Dorsolateral prefrontal cortex (tissue), 122 donors: ENCODE measurements at places on chromosomes 11 and 22.

DNA sequence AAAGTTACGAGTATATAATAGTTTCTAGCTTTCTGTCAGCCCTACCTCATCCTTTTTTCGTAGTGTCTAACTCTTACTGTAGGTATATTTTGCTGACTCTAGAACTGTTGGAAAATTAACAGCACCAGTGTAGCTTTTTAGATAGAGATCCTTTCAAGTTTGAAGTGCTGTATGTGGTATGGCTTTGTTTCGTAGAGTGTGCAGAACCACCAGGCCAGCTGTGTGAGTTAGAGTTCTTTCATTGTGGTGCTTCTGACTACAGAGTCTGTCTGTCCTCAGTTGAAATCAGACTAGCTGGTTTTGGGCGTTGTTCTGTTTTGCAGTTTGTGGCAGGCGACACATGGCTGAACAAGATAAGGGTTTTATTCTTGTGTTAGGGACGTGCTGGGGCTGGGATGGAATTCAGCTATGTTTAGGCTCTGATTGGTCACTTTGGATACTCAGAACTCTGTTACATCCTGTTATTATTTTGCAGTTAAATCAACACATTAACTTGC lies 3.2 kb downstream of the ARHGEF12 start:
- DNase-seq, result no peak

GRCh38 chr11:11569936-11570491 lies 51.8 kb downstream of the GALNT18 start:
- peak; percentile 53 for DNase-seq

DNA sequence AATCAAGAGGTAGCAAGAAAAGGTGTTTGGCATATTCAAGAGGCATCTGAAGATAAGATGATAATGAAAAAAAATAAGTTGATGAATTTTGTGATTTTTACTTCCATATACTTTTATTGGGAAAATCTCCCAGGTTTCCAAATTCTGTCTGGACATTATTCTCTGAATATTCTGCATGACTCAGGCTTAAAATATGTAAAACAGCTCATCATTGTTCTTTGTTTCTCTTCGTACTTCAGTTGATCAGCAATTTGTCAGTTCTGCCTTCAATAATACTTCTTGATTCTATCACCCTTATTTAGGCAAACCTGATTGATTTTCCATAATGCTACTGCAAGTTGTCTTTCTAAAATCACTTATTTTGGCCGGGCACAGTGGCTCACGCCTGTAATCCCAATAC lies 30.2 kb downstream of the GTF2H1 start:
- DNase-seq, result no peak

- peak; percentile 46 for DNase-seq
Observed at GRCh38 chr22:20117633-20118299, 740 bp upstream of the TRMT2A start.

DNA sequence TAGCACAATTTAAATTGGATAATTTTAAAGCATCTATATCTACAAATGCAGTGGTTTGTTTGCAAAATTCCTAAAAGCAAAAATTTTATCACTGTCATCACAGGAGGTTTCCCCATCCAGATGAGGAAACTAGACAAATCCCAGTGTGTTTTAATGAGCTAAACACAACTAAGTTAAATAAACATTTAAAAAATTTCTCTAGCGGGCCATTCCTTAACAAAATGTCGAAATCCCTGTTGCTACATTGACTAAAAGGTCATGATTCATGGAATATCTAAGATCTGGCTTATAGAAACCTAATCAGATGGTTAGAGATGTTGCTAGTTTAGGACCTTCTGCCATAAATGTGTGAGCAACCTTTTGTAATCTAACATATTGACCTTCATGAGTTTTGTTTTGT lies 107.3 kb upstream of the BDNF start:
- DNase-seq, result no peak

GRCh38 chr11:82458761-82459160 lies 274.9 kb downstream of the FAM181B start:
- DNase-seq, result no peak

DNA sequence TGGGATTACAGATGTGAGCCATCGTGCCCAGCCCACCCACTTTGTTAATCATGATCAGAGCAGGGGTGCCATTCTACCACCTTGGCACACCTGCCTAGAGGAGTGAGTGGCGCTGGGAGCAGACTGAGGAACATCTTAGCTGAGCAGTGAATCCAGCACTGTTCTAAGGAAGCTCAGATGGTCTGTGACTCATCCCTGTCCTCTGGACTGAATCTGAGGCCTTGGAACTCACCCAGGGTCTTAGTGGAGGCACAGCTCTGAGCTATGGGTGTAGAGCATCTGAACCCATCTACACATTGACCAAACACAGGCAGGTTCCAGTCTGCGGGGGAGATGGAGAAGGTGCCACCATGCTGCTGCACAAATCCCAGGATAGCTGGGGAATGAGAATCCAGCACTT lies 14.9 kb downstream of the PGAP2 start:
- DNase-seq, result no peak

GRCh38 chr11:119396835-119397234 lies 15.3 kb upstream of the USP2 start:
- no peak for DNase-seq

DNA sequence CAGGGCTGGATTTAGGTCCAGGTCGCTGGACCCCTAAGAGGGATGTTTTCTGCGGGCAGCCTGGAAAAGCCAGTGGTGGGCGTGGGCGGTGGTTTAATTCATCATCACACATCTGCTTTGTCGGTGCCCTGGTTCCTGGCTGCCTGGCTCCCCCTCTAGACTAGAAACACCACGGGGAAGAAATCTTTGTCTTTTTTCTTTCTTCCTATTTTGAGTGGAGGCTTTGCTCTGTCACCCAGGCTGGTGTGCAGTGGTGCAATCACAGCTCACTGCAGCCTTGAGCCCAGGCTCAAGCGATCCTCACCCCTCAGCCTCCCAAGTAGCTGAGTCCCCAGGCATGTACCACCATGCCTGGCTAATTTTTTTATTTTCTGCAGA lies 86.6 kb upstream of the LINC01488 start:
- no peak for DNase-seq

- no peak for DNase-seq
Observed at GRCh38 chr11:100638648-100639047, 48.4 kb upstream of the ARHGAP42 start.

DNA sequence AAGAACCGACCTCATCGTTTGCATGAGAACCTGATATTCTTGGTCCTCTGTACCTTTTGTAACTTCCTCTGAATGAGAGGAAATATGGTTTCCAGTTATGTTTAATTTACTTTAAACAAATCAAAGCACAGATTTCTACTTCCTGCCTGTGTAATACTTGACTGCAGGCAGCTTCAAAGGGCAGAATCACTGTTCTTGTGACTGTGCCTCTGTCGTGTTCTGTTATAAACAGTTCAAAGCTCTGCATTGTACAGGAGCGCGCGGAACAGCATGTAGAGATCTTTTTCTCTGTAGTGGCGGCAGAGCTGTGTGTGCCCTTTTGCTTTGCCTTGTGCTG lies 73.2 kb upstream of the CLDN5 start:
- DNase-seq, result no peak

GRCh38 chr11:84476581-84476980 lies 1150.6 kb downstream of the DLG2 start:
- DNase-seq, result no peak

GRCh38 chr11:62501432-62501891 lies 45.1 kb downstream of the AHNAK start:
- DNase-seq, result peak; percentile 87

DNA sequence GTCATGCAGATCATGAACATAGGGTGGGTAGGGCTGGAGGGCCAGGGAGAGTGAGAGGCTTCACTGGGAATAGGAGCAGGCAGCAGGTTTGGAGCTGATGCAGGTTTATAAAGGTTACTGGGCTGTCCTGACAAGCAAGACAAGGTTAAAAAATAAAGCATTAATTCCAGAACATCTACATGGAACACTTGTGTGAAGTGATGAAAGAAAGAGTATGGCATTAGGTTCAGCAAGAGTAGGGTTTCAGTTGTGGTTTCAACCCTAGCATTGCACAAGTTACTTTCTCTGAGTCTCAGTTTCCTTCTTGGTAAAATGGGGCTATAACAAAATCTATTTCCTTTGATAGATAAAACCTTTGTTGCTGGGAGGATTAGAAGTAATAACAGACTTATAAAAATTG lies 114.6 kb upstream of the SESN3 start:
- DNase-seq, result no peak

- DNase-seq, result no peak
Observed at GRCh38 chr22:37626144-37626543, 13.3 kb upstream of the SH3BP1 start.

GRCh38 chr22:37462436-37462835 lies 23.7 kb downstream of the MFNG start:
- DNase-seq, result no peak

- no peak for DNase-seq
Observed at GRCh38 chr11:10655227-10655626, 38.3 kb downstream of the IRAG1 start.

- DNase-seq, result no peak
Observed at GRCh38 chr11:1949922-1950321, 2.8 kb downstream of the MRPL23 start.

DNA sequence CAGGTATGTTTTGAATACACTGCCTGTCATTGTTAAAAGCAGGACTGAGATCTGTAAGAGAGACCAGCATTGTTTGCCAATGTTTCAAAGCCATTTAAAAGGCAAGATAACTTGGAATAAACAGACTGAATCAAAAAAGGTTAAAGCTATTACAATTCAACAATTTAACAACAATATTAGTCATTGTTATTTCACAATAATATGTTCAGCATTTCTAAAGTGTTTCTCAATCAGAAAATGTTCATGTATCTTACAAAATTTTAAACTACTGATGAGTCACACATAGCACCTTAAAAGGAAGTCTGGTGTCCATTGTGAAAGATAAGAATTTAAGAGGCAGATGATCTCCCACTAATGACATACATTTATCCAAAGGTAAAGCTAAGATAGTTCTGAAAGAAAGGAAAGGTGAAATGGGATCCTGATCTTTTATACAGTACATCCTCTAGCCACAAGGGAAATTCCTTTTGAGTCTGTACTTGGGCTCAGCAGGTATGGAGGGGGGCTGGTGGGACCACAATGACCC lies 79.7 kb downstream of the MAML2 start:
- no peak for DNase-seq

- no peak for DNase-seq
Observed at GRCh38 chr11:130560000-130560780, 111.7 kb downstream of the ADAMTS15 start.

- no peak for DNase-seq
Observed at GRCh38 chr22:31206896-31207687, 5.0 kb upstream of the LIMK2 start.
